ENCODE measurements at places on chromosomes 2 and 18. TPM values are rescaled to one million over a fixed set of nuclear protein-coding genes. Genes with fewer than 3 reads are reported as not detected.

DNA sequence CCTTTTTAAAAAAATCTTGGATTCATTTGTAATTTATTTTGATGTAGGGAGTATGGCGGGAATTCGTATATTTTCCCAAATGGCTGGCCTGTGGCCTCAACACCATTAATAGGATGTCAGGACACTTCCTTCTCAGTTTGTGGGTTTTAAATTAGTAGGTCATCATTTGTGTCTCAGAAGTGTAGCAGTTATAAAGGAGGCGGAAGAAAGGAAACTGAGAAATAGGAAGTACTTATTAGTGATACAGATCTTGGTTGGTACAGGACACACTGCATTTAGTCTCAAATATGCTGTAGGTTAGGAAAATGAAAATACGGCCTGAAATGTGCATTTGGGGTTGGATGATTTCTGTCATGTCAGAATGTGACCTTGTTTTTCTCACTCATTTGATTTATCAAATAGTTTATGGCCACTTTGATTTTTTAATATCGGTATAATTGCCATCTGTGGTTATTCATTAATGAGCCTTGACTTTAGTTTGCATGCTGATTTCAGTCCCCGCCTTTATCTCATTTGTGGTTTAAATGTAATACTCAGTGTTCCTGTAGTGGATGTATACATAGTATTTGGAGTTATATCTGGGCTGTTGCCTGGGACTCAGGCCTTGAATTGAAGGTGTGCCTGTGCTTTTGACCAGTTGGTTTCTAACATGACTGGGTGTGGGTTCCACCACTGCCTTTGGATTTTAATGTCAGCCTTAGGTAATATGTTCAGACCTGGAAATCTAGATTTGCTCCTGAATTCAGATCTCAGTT is 31.4 kb downstream of the ZCCHC2 start:
- peaks cover 28% of the 10 kb centered on the region for H3K36me3 ChIP-seq
- H3K27ac ChIP-seq = no peak overlapping the region
- H3K4me1 ChIP-seq = no peaks in the 10 kb centered on the region

DNA sequence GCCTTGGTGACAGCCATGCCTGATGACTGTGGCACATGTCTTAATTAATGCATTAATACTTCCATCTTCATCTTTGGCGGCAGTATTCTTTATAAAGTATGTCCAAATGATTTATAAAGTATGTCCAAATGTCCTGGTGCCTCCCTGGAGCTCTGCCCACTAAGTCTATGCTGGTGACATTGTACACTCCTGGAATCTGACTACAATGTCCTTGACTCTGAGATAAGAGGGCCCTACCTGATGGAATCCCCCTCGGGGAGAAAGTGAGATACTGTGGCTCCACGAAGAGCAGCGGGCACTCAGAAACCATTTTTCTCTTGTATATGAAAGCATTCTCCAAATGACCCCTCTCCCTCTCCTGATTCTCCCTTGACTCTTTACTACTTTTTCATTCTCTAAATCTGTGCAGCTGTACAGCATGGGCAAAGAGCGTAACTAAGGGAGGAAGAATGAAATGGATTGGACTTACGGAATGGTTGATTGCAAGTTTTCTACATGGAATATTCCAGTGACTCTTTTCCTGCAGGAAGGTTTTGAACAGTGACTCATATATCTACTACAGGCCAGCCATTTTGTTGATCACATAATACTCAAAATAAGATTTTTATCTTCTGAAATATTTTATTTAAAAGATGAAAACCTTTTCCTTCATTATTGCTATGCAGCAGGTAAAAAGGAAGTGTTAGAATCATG is 17.3 kb downstream of the RAB12 start:
- H3K27me3 ChIP-seq = no peaks in the 10 kb centered on the region
- no peaks in the 10 kb centered on the region for H3K36me3 ChIP-seq
- no peak overlapping the region for H3K27ac ChIP-seq
- H3K4me3 ChIP-seq = no peak overlapping the region

Gene TMEM178A
- 3.9 TPM for total RNA-seq

GRCh38 chr2:224870341-224870740 is 154.2 kb upstream of the CCDC195 start:
- H3K4me3 ChIP-seq = no peak overlapping the region
- DNase-seq = no peak
- no peak overlapping the region for H3K27ac ChIP-seq
- H3K4me1 ChIP-seq = no peaks in the 10 kb centered on the region
- H3K27me3 ChIP-seq = no peaks in the 10 kb centered on the region

Gene SKOR2
- not detected for total RNA-seq

- DNase-seq = no peak
- H3K4me1 ChIP-seq = peaks cover 16% of the 10 kb centered on the region
- H3K27me3 ChIP-seq = no peaks in the 10 kb centered on the region
- no peaks in the 10 kb centered on the region for H3K36me3 ChIP-seq
- no peak overlapping the region for H3K4me3 ChIP-seq
Measured at GRCh38 chr2:168528469-168528868, 72.4 kb downstream of the CERS6 start.

DNA sequence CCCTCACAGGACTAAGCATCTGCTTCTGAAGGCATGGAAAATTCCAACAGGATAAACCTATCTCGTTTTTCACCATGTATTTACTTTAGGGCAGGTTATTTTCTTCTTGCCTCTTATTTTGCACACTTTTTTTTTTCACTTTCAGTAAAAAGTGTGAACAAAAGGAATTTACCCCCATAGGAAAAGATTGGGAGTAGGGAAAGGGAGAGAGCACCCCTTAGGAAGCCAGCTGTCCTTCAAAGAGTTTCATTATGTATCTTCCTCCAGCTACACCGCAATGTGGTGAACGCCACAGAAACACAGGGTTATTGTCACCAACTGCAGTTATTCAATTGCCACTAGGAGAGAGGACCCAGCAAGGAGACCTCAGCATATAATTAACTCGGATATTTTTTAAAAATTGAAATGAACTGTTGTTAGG is 286.2 kb upstream of the VRK2 start:
- no peaks in the 10 kb centered on the region for H3K36me3 ChIP-seq
- H3K4me3 ChIP-seq = peak overlapping the region; percentile 21
- DNase-seq = no peak
- H3K27ac ChIP-seq = no peak overlapping the region
- H3K27me3 ChIP-seq = no peaks in the 10 kb centered on the region
- H3K4me1 ChIP-seq = peaks cover 10% of the 10 kb centered on the region

DNA sequence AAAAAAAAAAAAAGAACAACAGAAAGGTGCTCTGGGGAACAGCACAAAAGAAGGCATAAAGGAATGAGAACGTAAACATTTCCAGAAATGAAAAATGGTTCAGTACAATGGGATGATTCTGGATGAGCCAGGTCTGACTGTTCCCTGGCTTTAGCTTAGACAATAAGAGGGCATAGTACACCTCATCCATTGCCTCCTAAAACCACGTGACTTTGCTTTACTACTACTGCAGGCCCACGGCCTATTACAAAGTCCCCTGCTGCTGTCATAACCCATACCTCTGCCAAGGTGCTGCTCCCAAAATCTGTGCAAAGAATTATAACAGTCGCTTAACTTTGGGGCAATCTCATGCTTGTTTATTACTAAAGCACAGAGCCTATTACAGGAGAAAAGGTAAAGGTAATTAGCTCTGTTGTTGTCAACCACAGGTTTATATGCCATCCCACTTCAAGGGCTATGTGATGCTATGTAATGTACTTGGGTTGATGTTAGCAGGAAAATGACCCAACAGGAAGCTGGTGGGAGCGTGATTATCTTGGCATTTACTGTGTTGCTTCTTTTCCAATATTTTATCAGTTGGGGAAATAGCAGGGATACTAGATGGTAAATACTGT is 26.8 kb downstream of the STK17B start:
- H3K4me1 ChIP-seq = no peaks in the 10 kb centered on the region
- no peak overlapping the region for H3K27ac ChIP-seq
- DNase-seq = no peak
- no peak overlapping the region for H3K4me3 ChIP-seq
- H3K36me3 ChIP-seq = peaks cover 6% of the 10 kb centered on the region

Gene MOGAT1
- not detected for total RNA-seq

Gene M1AP
- not detected for total RNA-seq

DNA sequence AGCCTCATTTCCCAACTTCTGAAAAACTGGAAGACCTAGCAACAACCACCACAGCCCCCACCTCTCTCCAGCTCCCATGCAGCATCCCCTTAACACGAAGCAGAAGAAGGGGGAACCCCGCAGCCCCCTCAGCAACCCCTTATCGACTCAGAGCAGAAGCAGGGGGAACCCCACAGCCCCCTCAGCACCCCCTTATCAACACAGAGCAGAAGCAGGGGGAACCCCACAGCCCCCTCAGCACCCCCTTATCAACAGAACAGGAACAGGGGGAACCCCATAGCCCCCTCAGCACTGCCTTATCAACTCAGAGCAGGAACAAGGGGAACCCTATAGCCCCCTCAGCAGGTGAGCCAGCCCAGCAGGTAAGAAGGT is 6.7 kb downstream of the SLC66A2 start:
- H3K27ac ChIP-seq = no peak overlapping the region
- H3K36me3 ChIP-seq = peaks cover 19% of the 10 kb centered on the region
- H3K4me1 ChIP-seq = peaks cover 21% of the 10 kb centered on the region
- DNase-seq = peak; percentile 37
- no peaks in the 10 kb centered on the region for H3K27me3 ChIP-seq

- DNase-seq = no peak
- H3K4me3 ChIP-seq = no peak overlapping the region
- no peaks in the 10 kb centered on the region for H3K36me3 ChIP-seq
- no peaks in the 10 kb centered on the region for H3K4me1 ChIP-seq
Measured at GRCh38 chr2:48287976-48288375, 242.0 kb upstream of the STON1 start.

DNA sequence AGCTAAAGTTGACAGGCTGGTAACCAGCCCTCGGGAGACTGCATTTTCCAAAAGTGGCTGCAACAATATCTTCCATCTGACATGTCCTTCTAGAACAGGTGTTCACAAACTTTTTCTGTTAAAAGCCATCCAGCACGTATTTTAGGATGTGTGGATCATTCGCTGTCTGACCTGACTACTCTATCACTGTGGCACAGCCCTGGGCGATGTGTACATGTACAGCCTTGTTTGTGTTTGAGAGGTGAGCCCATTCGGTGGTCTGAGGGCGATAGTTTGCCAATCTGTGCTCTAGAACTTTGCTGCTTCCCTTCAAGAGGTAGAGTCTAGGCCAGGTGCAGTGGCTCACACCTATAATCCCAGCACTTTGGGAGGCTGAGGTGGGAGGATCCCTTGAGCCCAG is 166.2 kb downstream of the TGIF1 start:
- DNase-seq = peak; percentile 5
- H3K4me3 ChIP-seq = no peak overlapping the region
- no peaks in the 10 kb centered on the region for H3K4me1 ChIP-seq
- H3K36me3 ChIP-seq = no peaks in the 10 kb centered on the region

DNA sequence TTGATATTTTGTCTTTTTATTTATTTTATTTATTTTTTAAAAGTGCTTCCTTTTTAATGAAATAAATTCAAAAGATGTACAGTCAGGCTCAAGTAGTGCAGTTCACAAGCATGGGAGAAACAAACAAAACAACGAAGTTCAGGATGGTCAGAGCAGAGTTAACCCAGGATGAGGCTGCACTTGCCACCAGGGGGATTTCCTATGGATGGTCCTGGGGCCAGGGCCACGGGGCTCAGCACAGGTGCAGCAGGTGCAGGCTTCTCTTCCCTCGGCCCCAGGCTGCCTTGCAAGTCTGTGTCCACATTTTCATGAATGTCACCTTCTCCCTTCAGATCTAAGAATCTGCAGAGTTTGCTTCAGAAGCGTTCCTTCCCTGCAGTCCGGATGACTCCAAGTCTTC is 76.5 kb downstream of the CDCA7 start:
- no peak for DNase-seq
- no peaks in the 10 kb centered on the region for H3K4me1 ChIP-seq
- no peak overlapping the region for H3K4me3 ChIP-seq
- H3K27me3 ChIP-seq = no peaks in the 10 kb centered on the region
- H3K36me3 ChIP-seq = no peaks in the 10 kb centered on the region

Gene SLC5A7
- total RNA-seq = 2.9 TPM

- no peak for DNase-seq
- H3K4me1 ChIP-seq = no peaks in the 10 kb centered on the region
- H3K27me3 ChIP-seq = no peaks in the 10 kb centered on the region
- H3K27ac ChIP-seq = no peak within 1 kb of the TSS
- no peak within 1 kb of the TSS for H3K4me3 ChIP-seq
Measured at GRCh38 chr2:102422910-102423309, at the start of gene IL18RAP. TSS of gene IL18RAP (plus strand) at chr2:102423160. CDS start at chr2:102423278, 118 bp downstream.

Gene CPLX4
- total RNA-seq = not detected

GRCh38 chr2:238420442-238420841 is 6.3 kb upstream of the ASB1 start:
- H3K36me3 ChIP-seq = no peaks in the 10 kb centered on the region
- no peaks in the 10 kb centered on the region for H3K4me1 ChIP-seq
- H3K27me3 ChIP-seq = no peaks in the 10 kb centered on the region
- H3K27ac ChIP-seq = no peak overlapping the region
- DNase-seq = no peak

DNA sequence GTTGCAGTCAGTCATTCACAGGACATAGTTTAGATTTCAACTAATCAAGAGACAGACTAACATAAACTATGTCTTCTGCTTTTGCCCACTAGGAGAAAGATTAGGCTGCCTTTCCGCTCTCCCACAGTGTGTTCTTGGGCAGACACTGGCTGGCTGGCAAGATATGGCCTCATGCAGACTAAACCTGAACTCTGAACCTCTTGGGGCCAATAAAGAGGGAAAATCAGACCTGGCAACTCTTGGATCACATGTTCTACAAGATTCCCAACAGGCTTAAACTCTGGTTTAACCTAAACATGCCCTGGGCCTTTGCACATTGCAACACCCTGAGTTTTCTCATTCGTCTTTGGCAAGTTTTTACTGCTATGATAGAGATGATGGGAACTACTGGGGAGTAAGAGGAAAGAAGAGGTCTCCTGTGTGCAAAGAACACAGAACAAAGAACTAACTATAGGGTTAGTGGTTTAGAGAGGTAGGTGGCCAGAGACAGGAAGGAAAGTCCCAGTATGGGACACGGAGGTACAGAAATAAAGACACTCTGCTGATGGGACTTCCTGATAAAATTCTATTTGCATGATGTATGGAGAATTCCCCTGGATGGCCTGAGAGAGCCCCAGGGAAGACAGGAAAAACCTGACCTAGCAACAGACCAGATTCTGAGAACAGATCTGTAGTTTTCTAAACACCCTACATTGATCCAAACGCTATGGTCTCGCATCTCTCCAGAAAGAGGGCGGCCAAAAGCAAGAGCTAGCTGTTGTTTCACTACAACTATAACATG is 2.0 kb upstream of the ATRAID start:
- no peak overlapping the region for H3K4me3 ChIP-seq
- no peak overlapping the region for H3K27ac ChIP-seq
- H3K4me1 ChIP-seq = no peaks in the 10 kb centered on the region
- peak; percentile 2 for DNase-seq
- peaks cover 35% of the 10 kb centered on the region for H3K36me3 ChIP-seq

DNA sequence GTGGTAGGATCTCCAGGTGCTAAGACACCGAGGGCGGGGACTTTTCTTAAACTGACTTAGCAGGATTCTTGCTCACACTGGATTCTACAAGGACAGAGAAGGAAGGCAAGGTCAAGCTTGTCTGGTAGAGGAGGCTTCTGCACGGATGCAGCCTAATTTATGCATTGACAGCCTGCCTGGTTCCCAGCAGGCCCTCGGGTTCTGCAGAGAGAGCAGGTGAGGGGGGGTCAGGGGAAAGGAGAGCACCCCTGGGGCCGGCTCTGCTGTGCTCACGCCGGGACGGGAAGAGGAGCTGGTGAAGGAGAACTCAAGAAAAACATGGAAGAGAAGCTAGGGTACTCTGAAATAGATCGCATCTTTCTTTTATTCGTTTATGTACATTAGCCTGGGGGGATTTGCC is 46.4 kb downstream of the ADI1 start:
- no peaks in the 10 kb centered on the region for H3K27me3 ChIP-seq
- DNase-seq = no peak
- peaks cover 35% of the 10 kb centered on the region for H3K4me1 ChIP-seq
- H3K4me3 ChIP-seq = no peak overlapping the region

Gene CSRNP3
- total RNA-seq = 5.4 TPM

Data from sigmoid colon (tissue), 7 donors.